ENCODE measurements at places on chromosomes 5 and 9.

DNA sequence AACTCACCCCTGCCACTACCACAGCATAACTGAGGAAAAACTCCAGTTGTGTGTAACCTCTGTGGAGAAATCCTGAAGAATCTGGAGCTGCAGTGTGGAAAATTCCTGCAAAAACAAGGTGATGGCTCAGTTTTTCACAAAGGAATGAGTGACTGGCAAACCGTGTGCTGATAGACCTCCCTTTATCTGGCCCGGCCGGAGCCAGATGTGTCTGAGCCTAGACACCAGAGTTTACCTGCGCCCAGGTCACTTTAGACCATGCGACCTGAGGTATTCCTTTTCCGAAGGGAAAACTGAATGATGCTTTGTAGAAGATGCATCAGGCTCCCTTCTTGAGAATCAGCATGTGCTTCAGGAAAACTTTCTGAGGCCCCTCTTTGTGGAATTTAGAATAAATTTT lies 16.2 kb downstream of the SLC25A48 start:
- no peak for DNase-seq

DNA sequence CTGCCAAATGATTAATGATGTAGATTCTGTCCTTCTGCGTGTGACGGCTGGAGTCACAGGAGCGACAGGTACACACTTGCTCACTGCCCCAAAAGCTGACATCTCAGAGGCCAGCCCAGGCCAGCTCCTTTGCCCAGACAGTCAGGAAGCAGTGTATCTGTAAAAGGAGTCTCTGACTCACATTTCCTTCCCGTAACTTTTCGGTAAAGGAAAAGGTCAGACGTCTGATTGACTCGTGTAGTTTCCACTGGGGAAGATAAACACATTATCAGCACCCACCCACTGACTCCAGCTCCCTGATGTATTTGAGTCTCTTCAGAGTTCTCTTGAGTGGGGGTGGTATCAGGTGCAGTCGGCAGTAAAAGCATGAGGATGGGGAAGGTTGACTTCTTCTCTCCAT lies 64.4 kb upstream of the WWC1 start:
- no peak for DNase-seq

GRCh38 chr5:9089893-9090292 lies 456.0 kb downstream of the SEMA5A start:
- DNase-seq: no peak

DNA sequence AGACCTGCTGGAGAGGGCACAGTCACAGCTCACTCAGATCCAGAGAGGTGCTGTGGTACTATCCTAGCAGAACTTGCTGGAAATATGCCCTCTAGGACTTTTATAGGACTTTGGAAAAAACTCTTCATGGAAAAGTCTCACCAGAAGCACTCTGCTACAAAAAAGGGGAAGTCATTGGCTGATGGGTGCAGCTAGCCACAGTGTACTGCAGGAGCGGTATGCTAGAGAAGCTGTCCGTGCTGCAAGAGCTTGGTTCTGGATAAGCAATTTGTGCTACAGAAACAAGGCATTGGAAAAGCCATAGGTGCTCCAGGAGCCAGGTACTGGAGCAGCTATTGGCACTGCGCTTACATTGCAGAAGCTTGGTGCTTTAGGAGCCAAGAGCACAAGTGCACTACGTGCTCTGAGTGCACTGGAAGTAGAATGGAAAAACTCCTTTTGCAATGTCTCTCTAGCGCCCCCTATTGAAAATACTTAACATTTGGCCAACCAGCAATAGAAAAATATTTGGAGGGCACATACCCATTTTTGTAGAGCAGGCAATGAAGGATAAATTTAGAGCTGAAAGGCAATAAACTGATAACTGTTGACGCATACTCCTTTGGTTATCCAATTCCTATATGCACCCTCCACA lies 83.4 kb downstream of the MEGF10 start:
- DNase-seq: no peak

- no peak for DNase-seq
Measured at GRCh38 chr9:32172256-32172655, 212.2 kb upstream of the ACO1 start.

DNA sequence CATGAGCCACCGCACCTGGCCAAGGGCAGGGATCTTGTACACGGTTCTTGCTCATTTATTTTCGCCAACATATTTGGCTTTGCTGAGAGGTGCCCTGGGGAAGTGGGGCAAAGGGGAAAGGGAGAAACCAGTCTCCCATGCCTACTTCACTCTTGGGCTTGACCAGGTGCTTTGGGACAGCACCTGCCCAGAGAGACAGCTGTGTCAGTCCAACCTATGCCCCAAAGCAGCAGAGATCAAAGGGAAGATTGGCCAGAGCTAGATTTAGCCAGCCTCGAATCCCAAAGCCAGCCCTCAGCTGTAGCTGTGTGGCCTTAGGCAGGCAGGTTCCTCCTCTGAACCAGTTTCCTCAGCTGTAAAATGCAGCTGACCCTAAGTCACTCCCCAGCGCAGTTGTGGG lies 2.3 kb upstream of the PTGES start:
- no peak for DNase-seq

- DNase-seq: no peak
Measured at GRCh38 chr9:93097511-93098201, 1.6 kb downstream of the CARD19 start.

GRCh38 chr5:177402271-177403043 lies 2.0 kb upstream of the PFN3 start:
- no peak for DNase-seq

- DNase-seq: no peak
Measured at GRCh38 chr5:174732036-174733020, 7.9 kb downstream of the MSX2 start.

GRCh38 chr9:92179286-92180001 lies 64.2 kb upstream of the SPTLC1 start:
- no peak for DNase-seq

DNA sequence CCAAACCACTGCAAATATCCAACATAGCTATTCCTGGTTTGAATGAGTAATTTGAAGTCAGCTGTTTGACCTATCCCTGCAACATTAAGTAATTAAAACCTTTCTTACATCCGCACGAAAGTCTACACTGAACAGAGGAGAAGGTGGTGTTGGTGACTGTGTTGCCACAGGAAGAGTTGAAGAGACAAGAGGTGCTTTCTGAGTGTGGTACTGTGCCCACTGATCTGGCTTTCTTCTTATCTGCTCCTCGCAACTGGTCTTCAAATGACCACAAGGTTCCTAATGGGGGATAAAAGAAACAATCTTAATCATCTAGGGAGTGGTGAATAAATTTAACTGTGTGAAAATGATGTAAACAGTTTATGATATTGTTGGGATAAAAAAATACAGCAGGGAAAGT lies 29.4 kb upstream of the PDCL start:
- no peak for DNase-seq

- DNase-seq: no peak
Measured at GRCh38 chr5:31844622-31845345, 205.9 kb downstream of the PDZD2 start.

DNA sequence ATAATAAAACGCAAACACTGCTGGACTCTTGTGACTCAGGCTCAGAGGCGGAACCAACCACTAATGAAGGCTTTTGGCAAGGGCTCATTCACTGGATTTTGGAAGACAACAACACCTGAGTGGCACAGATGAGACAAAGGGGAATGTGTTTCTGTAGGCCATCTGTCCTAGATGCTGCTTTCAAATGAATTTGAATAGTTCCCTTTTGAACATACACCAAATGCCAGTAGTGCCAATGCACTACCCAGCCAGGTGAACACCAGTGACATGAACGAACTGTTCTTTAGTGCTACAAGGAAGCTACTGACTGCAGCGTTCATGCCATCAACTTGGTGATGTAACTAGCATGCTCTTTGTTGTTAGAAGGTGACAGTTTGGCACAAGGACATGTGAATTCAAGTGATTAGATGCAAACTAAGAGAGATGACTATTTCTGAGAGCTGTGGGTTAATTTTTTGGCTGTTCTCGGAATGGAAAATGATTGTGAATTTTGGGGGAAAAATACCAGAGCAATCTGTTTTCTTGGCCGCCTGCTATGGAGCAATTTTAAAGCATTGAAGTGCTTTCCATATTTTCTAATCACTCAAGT lies 173.7 kb downstream of the SLC24A2 start:
- DNase-seq: no peak

GRCh38 chr5:13516195-13516594 lies 428.3 kb downstream of the DNAH5 start:
- DNase-seq: no peak

DNA sequence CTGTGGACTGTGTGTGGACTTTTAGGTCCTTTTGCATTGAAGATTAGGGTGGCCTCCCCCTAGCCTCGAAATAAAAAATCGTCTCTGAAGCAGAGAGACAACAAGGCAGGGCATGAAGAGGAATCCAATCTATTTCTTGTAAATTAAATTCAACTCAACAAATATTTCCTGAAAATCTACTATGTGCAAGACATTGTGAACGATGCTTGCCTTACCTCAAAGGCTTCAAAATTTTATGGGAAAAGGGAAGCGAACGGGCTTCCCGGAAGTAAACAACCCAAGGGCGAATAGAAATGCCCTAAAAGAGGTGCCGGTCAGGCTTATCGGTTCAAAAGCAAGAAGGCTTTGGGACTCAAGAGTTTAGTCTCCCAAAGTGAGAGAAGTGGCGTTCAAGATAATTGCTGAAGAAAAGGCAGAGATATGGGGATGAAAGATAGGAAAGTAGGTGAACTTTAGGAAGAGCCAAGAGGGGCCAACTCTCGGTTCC lies 525 bp downstream of the KIF24 start:
- DNase-seq: no peak

GRCh38 chr5:91126448-91126847 lies 256.7 kb downstream of the ARRDC3 start:
- DNase-seq: no peak

GRCh38 chr5:77180167-77181081 lies 30.1 kb upstream of the PDE8B start:
- no peak for DNase-seq

GRCh38 chr5:16805486-16805885 lies 130.6 kb downstream of the MYO10 start:
- DNase-seq: no peak

- DNase-seq: no peak
Measured at GRCh38 chr9:93597871-93598646, 21.7 kb downstream of the PHF2 start.

DNA sequence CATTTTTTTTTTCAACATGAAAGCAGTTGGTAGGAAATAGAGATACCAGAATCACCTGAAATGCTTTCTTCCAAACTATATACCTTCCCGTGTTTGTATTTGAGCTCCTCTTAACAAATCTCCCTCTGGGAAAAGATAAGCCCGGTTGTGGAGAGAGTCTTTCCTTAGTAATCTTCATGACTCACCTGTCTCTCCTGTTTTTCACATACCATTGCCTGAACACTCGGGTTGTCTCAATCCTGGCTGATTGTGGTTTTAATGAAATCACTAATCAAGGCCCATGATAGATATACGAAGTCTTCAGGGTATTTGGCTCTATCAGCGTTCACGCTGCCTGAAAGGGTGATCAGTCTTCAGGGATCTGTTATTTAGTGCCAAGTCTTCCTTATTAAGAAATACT lies 136.7 kb downstream of the MAN2A1 start:
- no peak for DNase-seq

DNA sequence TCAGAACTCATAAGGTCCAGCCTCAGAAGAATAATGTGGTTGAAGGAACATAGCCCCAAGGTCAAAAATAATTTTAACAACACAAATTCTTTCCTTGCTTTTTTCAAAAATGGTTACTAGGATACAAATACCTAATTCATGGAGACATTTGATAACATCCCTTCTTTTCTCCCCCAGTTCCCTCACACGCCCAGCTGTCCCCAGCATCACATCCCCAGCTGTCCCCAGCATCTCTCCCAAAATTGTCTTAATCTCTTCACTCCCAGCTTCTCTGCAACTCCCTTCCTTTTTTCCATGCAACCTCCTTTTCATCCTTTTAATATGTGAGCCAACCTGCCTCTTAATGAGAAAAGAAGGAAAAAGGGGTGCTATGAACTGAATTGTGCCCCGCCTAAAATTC lies 77.8 kb downstream of the FSTL4 start:
- no peak for DNase-seq

DNA sequence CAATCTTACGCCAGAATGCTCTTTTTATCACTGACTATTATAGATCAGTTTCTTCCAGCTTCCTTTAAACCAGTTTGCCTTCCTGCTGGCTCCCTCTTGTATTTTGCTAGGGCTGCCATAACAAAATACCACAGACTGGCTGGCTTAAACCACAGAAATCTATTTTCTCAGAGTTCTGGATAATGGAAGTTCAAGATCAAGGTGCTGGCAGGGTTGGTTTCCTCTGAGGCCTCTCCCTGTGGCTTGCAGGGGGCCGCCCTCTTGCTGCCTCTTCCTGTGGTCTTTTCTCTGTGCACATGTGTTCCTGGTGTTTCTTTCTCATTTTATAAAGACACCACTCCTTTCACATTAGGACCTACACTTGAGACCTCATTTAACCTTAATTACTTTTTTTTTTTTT lies 6.8 kb upstream of the FXN start:
- DNase-seq: no peak

GRCh38 chr9:108511307-108511706 lies 344.5 kb downstream of the ACTL7B start:
- DNase-seq: no peak

DNA sequence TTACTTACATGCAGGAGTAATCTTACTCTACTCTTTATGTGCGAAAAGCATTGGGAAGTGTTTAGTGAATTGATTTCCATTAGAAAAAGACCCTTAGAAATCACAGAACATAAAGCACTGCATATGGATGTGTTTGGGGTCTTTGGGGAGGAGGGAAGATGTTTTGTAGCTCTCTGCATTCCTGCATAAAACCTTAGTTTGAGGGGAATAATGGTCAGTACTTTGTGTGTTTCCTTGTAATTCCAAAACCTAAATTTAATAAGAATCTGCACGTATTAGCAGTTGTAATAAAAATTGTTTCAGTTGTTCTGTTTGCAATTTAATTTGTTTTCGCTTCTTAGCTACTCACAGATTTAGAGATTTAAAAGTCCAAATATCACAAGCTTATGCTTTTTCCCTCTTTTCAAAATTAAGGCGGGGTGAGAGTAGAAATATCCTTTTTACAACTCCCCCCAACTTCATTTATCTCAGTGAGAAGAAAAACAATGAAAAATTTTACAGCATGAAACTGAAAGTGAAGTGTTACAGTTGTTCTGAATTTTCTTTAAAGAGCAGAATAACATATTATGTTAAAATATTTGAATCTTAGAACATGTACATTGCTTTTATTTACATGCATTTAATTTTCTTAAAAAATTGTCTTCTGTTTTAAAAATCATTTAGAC lies 143.8 kb downstream of the SMARCA2 start:
- no peak for DNase-seq

- no peak for DNase-seq
Measured at GRCh38 chr9:11933926-11934325, 759.3 kb upstream of the TYRP1 start.

DNA sequence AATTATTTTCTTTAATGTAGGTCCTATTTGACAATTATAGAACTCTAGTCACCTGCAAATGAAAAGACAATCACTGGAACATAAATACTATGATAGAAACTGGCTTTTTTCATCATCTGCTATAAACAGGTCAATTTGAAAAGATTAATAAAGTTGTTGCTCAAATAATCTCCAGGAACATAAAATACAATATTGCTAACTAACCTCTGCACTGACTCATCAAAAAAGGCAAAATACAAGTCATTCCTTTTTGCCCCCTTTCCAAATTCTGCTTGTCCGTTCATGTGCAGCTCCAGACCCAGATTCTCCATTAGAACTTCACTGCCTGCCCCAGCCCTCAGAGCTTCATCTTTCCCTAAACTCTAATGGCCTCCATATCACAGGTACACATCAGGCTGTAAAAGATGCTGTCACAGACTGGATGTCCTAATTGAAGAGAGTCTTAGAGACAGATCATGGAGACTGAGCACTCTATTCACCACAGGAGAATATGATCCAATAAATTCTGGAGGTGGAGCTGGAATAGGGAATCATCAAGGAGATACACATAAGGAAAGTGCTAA lies 1.6 kb downstream of the DCTN4 start:
- DNase-seq: no peak

- no peak for DNase-seq
Measured at GRCh38 chr5:122719991-122720746, 54.7 kb upstream of the SNX2 start.

All from stimulated activated CD4-positive, alpha-beta T cell treated with anti-CD3 and anti-CD28 coated beads, Interleukin-1b, Interleukin-23, amount 100 ng/mL, for 24 hours (primary cell).